ENCODE measurements at places on chromosomes 6 and 20. TPM values are rescaled to one million over a fixed set of nuclear protein-coding genes. Genes with fewer than 3 reads are reported as not detected.
A peak's percentile ranks its signal among the peaks of the same experiment; 100 is the strongest.

DNA sequence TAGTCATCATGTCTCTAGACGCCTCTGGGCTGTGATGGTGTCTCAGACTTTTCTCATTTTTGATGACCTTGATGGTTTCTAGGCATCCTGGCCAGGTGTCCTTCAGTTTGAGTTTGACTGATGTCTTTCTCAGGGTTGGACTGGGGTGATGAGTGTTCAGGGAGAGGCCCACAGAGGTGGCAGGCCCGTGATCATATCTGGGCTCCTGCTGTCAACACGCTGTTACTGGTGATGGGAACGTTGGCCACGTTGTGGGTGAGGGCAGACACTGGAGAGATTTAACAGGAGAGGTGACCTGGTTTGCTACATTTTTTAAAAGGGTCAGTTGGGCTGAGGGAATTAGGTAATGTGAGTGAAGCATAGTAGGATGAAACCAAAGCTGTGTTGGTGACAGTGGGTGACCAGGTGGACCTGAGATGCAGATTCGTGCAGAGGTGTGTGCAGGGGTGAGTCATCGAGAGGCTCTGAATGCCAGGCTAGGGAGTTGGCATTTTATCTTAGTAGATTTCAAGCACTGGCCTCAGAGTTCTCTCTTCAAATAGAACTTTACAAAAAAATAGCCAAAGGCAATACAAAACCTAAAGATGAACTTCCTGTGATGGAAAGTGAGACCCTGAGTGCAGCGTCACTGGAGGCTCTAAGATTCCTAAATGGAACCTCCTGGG, 174.1 kb downstream of the CDH26 start:
- no peaks in the 10 kb centered on the region for H3K27me3 ChIP-seq
- H3K4me3 ChIP-seq: no peak overlapping the region
- H3K36me3 ChIP-seq: no peaks in the 10 kb centered on the region
- no peak overlapping the region for H3K27ac ChIP-seq

The TAGAP gene
- total RNA-seq: 1.2 TPM

The SLC24A3 gene
- total RNA-seq: 6.4 TPM

GRCh38 chr6:36839749-36840431, 646 bp upstream of the CPNE5 start:
- no peak overlapping the region for H3K27ac ChIP-seq
- peaks cover 8% of the 10 kb centered on the region for H3K27me3 ChIP-seq
- peak overlapping the region; percentile 68 for H3K4me3 ChIP-seq
- H3K4me1 ChIP-seq: peaks cover 37% of the 10 kb centered on the region

The CDH4 gene
- total RNA-seq: 3.1 TPM

DNA sequence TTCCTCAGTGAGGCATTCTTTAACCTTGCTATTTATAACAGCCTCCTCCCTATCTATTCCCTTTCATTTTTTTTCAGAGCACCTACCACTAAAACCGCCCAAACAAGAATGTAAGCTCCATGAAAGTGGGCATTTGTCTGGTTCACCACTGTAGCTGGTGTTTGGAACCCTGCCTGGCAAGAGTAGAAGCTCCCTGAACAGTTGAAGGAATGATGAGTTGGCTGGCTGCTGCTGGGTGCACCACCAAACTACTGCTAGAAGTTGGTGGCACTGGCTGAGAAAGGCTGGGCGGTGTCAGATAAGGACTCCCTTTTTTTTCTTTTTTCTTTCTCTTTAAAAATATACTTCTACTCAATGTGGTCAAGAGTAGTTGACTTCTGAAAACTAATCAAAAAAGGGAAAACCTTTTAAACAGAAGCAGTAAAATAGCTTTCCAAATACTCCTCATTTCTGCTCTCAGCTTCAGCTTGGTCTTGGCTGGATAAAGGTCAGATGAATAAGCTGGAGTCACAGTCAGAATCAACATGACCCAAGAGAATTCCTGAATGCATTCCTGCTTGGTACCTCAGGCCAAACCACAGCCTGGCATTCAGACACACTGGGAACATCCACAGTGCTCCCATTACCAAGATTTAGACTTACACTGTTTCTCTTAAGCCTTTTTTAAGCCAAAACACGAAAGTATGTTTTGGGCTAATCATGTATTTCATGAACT, 38.0 kb downstream of the RTN4IP1 start:
- no peak overlapping the region for H3K27ac ChIP-seq
- no peak overlapping the region for H3K4me3 ChIP-seq
- H3K27me3 ChIP-seq: no peaks in the 10 kb centered on the region
- peaks cover 2% of the 10 kb centered on the region for H3K4me1 ChIP-seq

DNA sequence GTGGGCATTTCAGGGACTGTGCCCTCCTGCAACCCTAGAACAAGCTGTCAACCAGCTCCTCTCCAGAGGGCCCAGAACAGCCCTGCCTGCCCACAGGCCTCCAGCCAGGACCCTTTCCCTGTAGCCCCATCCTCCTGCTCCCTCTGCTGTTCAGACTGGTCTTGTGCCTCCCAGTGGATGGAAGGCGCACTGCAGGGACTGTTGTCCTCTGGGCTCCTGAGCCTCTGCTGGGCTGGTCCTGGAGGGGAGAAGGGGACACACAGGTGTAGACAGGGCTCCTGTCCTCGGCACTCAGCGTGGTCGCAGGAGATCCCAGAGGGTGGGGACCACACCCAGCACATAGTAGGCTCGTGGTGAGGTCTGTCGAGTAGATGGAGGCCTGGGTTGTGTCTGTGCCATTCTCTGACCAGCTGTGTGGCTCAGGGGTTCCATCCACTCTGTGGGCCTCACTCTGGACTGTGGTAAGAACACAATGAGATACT, 11.5 kb downstream of the ITPR3 start:
- H3K27me3 ChIP-seq: no peaks in the 10 kb centered on the region
- peak; percentile 76 for DNase-seq

The RSPO3 gene
- total RNA-seq: 3.2 TPM

DNA sequence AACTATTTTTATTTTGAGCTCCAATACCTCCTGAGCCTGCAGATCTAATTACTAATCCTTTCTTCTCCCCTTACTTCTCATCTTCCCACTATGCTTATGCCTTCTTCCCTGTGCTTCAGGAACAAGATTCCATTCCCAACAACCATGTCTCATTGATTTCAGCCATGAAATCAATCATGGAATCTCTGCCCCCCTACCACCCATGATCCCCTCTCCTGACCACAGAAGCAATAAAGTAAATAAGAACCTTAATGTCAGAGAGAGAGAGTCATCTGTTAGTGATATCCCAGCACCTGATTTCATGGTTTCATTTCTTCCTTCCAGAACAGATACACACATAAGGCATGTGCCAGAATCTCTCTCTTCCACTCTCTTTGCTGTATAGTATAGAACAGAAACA, 339.7 kb upstream of the KCNQ5 start:
- H3K27ac ChIP-seq: no peak overlapping the region
- H3K4me1 ChIP-seq: no peaks in the 10 kb centered on the region
- no peaks in the 10 kb centered on the region for H3K36me3 ChIP-seq

The MACROD2 gene
- total RNA-seq: 12.6 TPM

The SPAG4 gene
- not detected for total RNA-seq

The TSPYL4 gene
- total RNA-seq: 18.7 TPM

The MYLK2 gene
- total RNA-seq: not detected

- no peaks in the 10 kb centered on the region for H3K36me3 ChIP-seq
- no peak overlapping the region for H3K4me3 ChIP-seq
- DNase-seq: no peak
- no peaks in the 10 kb centered on the region for H3K4me1 ChIP-seq
These were observed 26.9 kb downstream of the SLC17A2 start for GRCh38 chr6:25903467-25904099.

DNA sequence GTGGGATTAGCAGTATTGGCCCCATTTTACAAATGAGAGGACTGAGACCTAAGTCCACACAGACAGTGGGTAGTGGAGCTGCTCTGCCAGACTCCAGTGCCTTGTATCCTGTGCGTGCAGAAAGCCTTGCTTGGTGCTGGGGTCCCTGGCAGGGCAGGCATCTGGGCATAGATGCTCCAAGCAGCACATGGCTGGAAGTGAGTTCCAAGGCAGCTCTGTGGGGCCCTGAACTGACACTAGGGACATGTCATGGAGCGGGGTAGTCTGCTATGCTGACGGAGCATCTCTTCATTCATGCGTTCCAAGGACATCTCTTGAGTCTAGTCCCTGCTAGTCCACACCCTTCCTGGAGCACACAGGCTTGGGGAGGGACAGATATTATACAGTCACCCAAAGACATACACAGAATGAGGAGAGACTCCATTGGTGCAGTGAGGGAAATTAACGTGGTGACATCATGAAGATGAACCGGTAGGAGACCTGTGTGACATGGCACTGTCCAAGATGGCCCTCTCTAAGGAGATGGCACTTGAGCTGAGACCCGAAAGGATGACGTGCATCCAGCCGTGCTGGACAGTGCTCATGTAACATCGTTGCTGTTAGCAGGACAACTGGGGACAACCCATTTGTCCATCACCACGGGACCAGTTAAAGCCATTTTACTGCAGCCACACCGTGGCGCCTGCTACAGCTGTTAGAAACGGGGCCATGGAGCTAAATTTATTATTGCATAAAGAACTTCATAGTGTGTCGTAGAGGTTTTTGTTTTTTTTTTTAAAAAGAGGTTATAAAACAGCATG, 65.1 kb downstream of the DLGAP4 start:
- H3K27ac ChIP-seq: no peak overlapping the region
- no peak overlapping the region for H3K4me3 ChIP-seq
- DNase-seq: no peak

DNA sequence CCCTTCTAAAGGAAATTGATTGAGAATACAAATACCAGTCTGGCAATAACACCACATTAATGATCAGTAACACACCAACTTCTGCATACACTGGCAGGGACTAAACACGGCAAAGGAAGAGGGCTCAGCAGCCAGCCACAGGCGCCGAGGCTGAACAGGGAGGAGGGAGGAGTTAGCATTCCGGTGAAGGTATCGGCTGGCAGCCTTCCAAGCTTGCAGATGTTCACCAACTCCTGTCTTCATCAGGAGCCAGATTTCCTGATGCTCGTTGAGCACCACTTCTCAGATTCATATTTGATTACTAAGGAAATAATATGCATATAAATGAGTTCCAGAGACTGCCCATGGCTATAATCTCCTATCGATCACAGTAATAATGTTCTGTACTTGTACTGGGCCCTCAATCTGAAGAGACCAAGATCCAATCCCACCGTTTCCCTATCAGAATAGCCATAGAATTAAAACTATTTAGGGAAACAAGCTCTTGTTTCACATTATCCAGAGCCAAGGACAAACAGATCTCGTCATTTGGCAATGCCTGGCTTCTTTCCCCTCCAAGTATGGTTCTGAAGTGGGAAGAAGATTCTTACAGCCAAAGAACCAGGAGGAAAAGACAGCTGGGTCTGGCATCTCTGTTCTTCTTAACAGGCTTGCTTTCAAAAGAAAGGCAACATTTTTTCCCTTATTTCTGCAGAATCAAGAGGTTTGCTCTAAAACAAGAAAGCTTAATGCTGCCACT, 42.2 kb downstream of the GFOD1 start:
- no peaks in the 10 kb centered on the region for H3K27me3 ChIP-seq
- no peak overlapping the region for H3K4me3 ChIP-seq
- no peaks in the 10 kb centered on the region for H3K36me3 ChIP-seq
- H3K4me1 ChIP-seq: peaks cover 40% of the 10 kb centered on the region
- peak; percentile 73 for DNase-seq

The APCDD1L gene
- total RNA-seq: 1.1 TPM

The BCAS4 gene
- total RNA-seq: 0.91 TPM

The EPB41L1 gene
- total RNA-seq: 27.9 TPM

The EYA4 gene
- total RNA-seq: not detected

DNA sequence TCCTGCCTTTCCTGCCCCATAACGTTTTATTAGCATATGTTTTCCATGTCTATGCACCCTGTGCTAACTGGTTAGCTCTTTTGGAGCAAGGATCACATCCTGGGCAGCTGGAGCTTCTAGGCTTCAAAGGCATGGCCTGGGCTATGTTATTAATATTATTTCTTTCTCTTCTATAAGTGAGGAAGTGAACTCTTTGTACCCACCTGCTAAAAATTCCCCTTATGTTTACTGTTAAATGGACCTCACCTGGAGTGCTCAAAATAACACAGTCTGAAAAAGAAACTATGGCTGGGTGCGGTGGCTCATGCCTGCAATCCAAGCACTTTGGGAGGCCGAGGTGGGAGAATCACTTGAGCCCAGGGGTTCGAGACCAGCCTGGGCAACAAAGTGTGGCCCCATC, 97.8 kb downstream of the TNFAIP3 start:
- no peak for DNase-seq
- H3K27ac ChIP-seq: no peak overlapping the region
- H3K36me3 ChIP-seq: no peaks in the 10 kb centered on the region
- no peak overlapping the region for H3K4me3 ChIP-seq
- no peaks in the 10 kb centered on the region for H3K27me3 ChIP-seq

The PLEKHG1 gene
- total RNA-seq: 47.9 TPM

GRCh38 chr20:53981752-53982437, 88.5 kb downstream of the BCAS1 start:
- H3K4me3 ChIP-seq: no peak overlapping the region
- no peaks in the 10 kb centered on the region for H3K27me3 ChIP-seq
- no peaks in the 10 kb centered on the region for H3K36me3 ChIP-seq
- no peaks in the 10 kb centered on the region for H3K4me1 ChIP-seq

- H3K36me3 ChIP-seq: no peaks in the 10 kb centered on the region
- peaks cover 4% of the 10 kb centered on the region for H3K4me1 ChIP-seq
- no peaks in the 10 kb centered on the region for H3K27me3 ChIP-seq
- H3K27ac ChIP-seq: no peak overlapping the region
These were observed 114.6 kb downstream of the LCA5 start for GRCh38 chr6:79422666-79423065.

DNA sequence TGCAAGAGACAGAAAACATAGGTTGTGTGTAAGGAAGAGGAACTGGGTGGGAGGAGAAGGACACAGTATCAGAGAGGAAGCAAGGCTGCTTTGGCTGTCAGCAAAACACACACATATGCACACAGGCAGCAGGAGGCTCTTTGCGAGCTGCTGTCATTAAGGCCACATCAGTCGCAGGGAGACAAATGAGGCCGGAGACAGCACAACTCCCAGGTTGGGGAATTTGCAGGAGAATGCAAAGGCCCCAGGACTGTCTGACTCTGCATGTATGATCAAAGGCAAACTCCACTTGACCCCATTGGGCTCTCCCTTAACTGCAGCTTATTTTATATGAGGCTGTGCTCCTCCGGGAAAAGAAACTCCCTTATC, 35.3 kb downstream of the METTL24 start:
- H3K4me3 ChIP-seq: no peak overlapping the region
- peaks cover 15% of the 10 kb centered on the region for H3K4me1 ChIP-seq
- H3K27ac ChIP-seq: no peak overlapping the region
- H3K36me3 ChIP-seq: no peaks in the 10 kb centered on the region
- no peaks in the 10 kb centered on the region for H3K27me3 ChIP-seq

The EPHA7 gene
- 0.68 TPM for total RNA-seq

The FRS3 gene
- 1.9 TPM for total RNA-seq

- H3K36me3 ChIP-seq: no peaks in the 10 kb centered on the region
- no peaks in the 10 kb centered on the region for H3K4me1 ChIP-seq
- H3K27ac ChIP-seq: no peak overlapping the region
- no peak for DNase-seq
- H3K4me3 ChIP-seq: no peak overlapping the region
These were observed 74.0 kb downstream of the SOBP start for GRCh38 chr6:107563694-107564588.

Measured in suprapubic skin (tissue), 4 donors.